Endothelial cell (in vitro differentiated cells): ENCODE measurements at places on chromosomes 2 and 18.
A peak's percentile ranks its signal among the peaks of the same experiment; 100 is the strongest.

GRCh38 chr2:224645722-224646121 lies 60.6 kb upstream of the CUL3 start:
- no peak for DNase-seq

- no peak for DNase-seq
Measured at GRCh38 chr2:129755786-129756185, 223.7 kb upstream of the RAB6C start.

GRCh38 chr2:224325941-224326340 lies 76.0 kb downstream of the FAM124B start:
- DNase-seq: no peak

GRCh38 chr2:60000686-60001085 lies 552.8 kb downstream of the BCL11A start:
- DNase-seq: no peak

DNA sequence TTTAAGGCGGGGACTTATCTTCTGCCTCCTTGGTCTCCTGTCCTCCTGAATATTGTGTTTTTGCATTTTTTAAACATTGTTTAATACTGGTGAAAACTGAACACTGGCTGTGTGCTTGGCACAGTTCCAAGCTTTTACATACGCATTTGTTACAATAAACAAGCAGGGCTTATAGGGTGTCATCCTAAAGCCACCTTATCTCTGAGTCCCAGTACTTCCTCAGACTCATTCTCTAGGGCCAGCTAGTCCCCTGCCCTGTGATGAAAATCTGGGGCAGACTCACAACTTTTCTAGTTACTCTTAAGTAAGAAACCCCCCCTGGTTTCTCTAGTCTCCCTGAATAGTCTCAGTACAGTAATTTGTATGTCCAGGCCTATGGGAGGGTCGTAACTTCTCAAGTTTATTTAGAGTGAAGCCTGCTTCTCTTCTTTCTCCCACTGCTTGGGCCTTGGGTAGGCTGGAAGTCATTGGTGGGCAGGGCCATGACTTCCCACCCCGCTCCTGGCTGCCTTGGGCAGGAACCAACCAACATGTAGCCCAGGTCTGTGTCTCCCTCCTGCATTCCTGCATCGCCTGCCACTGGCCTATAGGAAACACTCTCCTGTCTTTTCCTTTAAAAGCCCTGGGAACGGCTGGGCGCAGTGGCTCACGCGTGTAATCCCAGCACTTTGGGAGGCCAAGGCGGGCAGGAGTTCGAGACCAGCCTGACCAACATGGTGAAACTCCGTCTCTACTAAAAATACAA lies 7.7 kb upstream of the KCNE4 start:
- DNase-seq: no peak

- DNase-seq: no peak
Measured at GRCh38 chr2:166673986-166674385, 179.9 kb upstream of the SCN7A start.

GRCh38 chr2:64975232-64975821 lies 13.9 kb upstream of the SLC1A4 start:
- no peak for DNase-seq

GRCh38 chr2:8457092-8457481 lies 224.8 kb upstream of the ID2 start:
- DNase-seq: no peak

DNA sequence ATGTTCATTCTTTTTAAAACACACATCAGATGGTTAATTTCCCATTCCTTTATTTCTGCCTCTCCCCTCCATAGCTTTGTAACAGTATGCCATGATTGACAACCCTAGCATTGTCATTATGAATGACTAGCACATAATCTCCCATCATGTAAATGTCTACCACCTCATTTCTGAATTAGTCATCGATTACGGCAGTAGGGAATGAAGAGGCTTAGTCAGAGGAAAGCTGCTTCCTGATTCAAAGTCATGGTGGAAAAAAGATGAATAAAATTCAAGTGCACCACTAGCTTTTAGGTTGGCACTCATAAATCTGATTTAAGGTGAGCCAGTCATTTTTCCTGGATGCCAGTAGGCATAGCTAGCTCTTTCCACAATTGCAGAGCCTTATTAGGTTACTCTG lies 19.1 kb upstream of the ACMSD start:
- DNase-seq: no peak

DNA sequence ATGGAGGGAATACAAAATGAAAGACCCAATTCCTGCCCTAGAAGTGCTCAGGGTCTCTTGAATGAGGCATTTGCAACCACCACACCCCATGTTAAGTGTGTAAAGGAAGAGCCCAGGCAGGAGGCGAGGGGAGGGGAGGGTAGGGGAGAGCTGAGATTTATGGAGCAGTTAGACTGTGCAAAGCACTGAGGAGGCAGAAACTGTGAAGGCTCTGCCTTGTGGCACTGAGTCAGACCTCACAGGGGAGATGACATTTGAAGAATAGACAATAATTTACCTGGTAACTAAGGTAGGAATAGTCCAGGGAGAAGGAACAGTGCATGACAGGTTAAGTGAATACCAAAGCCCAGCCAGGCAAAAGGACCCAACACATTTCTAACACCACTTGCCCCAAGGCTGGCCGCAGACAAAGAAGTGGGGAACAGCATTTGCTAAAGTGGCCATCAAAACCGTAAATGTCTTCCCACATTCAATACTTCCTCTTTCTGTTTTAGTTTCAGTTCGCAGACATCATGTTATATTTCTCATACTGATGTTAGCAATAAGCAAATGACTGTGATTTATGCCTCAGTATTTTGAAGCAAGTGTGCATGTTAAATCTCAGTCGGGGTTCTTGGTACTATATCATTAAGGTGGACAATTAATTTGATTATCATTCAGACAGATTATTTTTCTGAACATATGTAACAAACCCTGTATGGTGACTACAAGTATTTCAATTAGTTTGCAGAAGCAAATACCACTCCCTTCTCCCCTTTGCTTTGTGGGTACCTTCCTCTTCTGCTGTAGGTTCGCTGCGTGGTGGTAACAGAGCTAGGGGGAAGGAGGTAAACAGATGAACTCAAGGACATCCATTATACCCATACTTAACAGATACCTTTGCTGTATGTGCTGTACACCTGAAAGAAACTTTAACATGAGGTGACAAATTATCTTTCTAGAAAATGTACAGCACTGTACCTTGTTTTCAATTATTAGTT lies 27.5 kb downstream of the CDH20 start:
- DNase-seq: no peak

DNA sequence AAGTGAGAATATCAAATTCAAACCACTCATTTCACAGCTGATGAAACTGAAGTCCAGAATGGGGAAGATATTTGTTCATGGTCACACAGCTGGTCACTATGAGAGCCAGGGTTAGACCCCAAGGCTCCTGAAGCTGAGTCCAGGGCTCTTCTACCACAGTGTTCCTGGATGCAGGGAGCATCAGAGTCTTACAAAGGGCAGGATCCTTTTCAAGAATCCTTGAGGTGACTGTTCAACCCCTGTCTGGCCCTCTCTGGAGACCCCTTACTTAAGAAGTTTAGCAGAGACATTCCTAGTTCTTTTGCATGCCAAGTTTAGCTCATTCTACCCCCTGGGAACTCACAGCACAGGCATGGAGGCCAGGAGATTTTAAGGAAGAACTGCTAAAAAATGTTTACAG lies 15.7 kb downstream of the PROKR1 start:
- no peak for DNase-seq

- DNase-seq: no peak
Measured at GRCh38 chr2:235535423-235536130, 41.7 kb downstream of the AGAP1 start.

DNA sequence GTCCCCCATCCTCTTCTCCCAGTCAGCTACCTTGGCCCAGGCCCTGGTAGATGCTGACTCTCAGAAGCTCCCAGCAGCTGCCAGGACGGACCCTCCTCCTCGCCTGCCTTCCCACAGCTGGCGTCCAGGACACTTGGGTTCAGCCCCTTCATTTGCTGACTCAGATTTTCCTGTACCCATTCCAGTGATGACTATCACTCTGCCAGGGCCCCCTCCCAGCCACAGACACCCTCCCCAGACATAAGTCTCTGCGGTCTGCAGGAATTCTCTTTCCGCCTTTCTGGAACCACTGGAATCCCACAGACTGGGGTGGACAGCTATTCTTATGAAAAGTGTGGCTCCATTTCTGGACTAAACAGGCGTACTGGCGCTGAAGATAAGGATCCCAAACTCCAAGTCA lies 260.3 kb upstream of the EPAS1 start:
- DNase-seq: no peak

DNA sequence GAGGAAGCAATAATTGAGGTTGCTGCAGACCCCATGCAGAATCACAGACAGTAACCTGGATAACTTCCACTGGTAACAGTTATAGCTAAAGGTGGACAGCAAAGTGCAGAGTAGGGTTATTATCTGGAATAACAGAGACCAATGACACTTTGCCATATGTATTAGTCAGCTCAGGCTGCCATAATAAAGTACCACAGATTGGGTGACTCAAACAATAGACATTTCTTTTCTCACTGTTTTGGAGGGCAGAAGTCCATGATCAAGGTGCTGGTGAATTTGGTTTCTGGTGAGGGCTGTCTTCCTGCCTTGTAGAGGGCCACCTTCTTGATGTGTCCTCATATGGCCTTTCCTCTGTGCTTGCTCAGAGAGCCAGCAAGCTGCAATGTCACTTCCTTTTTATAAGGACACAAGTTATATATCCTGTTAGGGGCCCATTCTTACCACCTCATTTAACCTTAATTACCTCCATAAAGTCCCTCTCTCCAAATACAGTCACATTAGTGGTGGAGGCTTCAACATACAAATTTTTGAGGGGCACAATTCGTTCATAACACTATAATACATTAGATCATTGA lies 191.0 kb upstream of the LRP1B start:
- DNase-seq: no peak

DNA sequence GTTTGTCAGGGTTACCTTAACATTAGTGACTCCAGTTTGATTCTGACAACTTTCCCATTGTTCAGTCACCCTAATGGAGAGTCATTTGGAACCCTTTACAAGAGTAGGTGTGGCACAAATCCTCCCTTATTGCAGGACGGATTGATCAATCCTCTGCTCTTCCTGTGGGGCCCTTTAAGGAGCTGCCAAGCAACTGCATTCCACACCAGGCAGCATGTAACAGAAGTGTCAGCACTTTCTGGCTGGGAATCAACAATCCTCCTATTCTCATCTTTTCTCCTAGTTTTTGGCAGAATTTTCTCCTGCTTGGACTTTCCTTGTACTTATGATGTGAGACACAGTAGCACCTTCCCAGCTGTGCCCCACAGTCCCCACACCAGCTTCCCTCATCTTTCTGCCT lies 177.8 kb downstream of the ST6GAL2 start:
- DNase-seq: no peak

GRCh38 chr18:11953113-11953512 lies 28.2 kb upstream of the IMPA2 start:
- DNase-seq: no peak

DNA sequence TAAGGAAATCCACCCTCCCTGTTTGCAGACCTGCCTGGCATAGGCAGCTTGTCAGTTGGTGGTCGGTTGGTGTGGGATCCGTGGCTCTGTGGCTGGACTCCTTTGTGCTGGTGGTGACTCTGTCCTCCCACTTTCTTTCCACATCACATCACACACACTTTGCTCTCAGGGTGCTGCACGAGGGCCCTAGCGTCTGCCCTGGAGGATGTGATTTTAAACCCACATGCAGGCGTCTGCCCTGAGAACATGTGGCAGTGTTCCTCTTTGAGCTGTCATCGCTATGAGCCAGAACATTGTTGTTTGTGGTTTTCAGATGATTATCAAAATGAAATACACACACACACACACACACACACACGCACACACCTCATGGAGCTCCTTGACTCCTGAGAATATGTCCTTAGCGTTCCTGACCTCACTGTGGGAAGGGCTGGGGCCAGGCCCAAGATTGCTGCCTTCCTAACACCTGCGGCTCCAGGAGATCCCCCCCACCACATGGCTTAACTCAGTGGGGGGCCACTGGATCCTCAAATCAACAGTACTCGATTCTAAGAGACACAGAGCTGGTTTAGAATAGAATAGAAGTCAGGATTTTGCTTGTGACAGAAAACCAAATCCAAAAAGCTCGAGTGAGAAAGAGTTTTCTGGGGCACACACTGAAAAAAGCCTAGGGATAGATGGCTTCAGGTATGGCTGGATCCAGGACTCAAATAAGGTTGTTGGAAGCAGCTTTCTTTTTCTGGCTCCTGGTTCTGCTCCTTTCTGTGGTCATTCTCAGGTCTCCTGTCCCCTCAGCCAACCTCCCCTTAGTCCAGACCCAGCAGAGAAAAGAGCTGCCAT lies 54.8 kb downstream of the RTP5 start:
- no peak for DNase-seq

DNA sequence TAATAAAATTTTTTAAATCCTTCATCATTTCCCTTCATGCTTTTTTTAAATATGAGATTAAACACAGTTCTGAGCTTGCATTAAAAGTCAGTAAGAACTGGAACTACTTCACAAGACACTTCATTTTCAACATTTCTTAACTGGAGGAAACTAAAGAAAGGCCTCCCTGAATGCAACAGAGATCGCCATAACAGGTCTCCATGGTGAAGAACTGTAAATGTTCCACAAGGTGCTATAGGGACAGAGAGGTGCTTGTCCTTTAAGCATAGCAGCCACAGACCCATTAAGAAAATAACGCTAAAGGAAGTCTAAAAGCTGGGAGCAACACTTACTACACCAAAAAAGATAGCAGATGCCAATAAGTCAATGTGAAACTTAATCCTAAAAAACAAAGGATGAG lies 8.5 kb downstream of the STAM2 start:
- no peak for DNase-seq

GRCh38 chr18:23703057-23703986 lies 14.1 kb downstream of the LAMA3 start:
- DNase-seq: peak; percentile 36

- DNase-seq: no peak
Measured at GRCh38 chr18:54529444-54529843, 61.6 kb upstream of the DYNAP start.

- no peak for DNase-seq
Measured at GRCh38 chr2:27448381-27448780, 6.2 kb downstream of the KRTCAP3 start.

GRCh38 chr18:36094431-36094830 lies 27.1 kb upstream of the RPRD1A start:
- DNase-seq: no peak

DNA sequence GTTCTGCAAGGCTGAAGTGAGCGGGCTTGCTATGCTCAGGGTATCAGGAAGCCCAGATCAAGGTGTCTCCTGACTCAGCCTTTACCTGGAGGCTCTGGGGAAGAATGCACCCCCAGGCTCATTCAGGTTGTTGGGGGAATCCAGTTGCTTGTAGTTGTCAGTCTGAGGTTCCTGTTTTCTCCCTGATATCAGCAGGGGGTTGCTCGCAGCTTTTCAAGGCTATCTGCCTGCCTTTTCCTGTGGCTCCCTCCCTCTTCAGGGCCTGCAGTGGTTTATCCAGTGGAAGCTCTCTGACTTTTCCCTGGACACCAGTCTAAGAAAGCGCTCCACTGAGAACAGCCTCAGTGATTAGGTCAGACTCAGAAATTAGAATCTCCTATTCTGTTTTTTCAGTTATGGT lies 116.6 kb downstream of the PTPRM start:
- no peak for DNase-seq

- DNase-seq: no peak
Measured at GRCh38 chr2:103859238-103859637, 994.7 kb upstream of the POU3F3 start.

GRCh38 chr2:135186054-135186453 lies 134.0 kb downstream of the RAB3GAP1 start:
- no peak for DNase-seq
